Mucosa of gallbladder (tissue), 1 donor: ENCODE measurements at places on chromosomes 13 and 19. TPM values are rescaled to one million over a fixed set of nuclear protein-coding genes. Genes with fewer than 3 reads are reported as not detected.

SPINT2 gene
- total RNA-seq: 567 TPM

UNC13A gene
- 0.78 TPM for total RNA-seq

KCNJ14 gene
- total RNA-seq: 1.0 TPM

PTGIR gene
- 1.7 TPM for total RNA-seq

GAPDHS gene
- total RNA-seq: not detected

SBK2 gene
- not detected for total RNA-seq

DCT gene
- 0.55 TPM for total RNA-seq

SIGLECL1 gene
- total RNA-seq: not detected

DNA sequence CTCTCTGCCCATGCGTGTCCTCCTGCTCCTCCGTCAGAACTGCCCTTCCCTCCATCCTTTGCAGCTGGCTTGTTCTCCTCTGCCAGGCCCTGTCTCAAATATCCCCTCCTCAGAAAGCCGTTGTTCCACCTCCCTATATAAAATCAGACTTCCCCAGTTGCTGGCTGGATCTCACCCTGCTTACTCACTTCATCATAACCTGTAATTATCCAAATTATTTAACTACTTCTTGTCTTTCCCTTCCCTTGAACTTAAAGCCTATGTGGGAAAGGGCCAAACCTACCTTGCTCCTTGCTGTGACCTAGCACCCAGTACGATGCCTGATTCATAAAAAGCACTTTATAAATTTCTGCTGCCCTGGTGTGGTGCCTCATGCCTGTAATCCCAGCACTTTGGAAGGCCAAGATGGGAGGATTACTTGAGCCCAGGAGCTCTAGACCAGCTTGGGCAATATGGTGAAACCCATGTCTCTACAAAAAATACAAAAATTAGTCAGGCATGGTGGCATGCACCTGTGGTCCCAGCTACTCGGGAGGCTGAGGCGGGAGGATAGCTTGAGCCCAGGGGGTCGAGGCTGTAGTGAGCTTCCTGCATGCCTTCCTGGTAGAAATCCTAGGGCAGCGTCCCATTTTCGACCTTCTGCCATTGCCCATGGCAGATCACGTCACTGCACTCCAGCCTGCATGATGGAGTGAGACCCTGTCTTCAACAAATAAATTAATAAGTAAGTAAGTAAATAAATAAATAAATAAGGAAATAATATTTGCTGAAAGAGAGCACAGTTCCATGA, 39.5 kb upstream of the ZNF536 start:
- no peak for DNase-seq

DNA sequence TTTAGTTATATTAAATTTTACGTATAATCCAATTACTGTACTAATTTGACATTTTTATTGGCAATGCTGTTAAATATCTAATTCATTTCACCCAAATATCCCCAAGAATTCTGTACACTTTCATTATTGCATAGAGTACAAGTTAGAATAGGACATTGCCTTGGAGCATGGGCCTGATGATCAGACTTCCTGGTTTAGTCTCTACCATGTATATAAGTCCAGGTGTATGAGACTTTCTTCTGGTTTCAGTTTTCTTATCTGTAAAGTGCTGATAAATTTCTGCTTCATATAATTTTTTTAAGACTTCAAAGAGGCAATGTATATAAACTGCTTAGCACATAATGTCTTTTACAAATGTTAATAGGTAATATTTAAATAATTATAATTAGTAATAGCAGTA, 179.4 kb downstream of the KLF12 start:
- no peak for DNase-seq

DNA sequence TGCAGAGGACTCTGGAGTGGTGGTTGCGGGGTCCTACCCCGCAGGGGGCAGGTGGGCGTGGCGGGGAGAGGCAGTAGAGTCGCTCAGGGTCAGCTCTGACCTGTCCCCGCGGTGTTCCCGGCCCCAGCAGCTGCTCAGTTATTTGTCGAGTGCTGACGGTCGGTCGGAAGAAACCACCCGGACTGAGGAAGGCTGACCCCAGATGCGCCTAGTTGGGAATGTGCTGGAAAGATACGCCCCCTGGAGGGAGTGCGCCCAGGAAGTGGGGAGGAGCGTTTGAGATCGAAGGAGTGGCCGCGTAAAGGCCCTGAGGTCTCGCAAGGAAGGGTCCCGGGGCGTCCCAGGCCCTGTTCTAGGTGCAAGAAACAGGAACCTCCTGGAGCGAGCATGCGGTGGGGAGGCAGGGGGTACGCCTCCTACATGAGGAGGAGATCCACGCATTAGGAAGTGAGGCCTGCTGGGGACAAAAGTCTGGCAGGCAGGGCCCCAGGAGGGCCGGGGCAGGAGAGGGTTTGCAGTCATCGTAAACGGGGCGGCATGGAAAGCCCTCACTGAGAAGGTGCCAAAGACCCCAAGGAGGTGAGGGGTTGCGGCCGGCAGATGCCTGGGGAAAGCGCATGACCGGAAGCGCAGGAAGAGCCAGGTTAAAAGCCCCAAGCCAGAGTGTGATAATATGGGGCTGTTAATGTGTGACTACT, 9.2 kb downstream of the CCDC8 start:
- peak; percentile 64 for DNase-seq

DNA sequence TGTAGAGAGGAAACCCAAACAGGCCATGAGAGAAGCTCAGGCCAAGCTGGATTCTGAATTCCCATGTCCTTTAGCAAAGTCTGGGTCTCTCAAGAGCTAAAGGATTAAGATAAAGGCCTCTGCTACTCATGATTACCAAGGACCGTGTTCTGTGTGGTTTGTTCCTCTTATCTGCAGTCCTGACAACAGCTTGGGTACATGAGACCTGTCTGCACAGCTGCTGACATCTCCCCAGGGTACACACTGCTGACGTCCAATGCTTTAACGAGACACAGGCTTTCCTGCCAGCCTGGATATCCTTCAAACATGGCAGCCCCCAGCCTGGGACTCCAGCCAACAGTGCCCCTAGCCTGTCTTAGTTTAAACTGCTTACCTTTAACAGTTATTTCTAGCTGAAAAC, 211.0 kb downstream of the SLC7A1 start:
- no peak for DNase-seq

DNA sequence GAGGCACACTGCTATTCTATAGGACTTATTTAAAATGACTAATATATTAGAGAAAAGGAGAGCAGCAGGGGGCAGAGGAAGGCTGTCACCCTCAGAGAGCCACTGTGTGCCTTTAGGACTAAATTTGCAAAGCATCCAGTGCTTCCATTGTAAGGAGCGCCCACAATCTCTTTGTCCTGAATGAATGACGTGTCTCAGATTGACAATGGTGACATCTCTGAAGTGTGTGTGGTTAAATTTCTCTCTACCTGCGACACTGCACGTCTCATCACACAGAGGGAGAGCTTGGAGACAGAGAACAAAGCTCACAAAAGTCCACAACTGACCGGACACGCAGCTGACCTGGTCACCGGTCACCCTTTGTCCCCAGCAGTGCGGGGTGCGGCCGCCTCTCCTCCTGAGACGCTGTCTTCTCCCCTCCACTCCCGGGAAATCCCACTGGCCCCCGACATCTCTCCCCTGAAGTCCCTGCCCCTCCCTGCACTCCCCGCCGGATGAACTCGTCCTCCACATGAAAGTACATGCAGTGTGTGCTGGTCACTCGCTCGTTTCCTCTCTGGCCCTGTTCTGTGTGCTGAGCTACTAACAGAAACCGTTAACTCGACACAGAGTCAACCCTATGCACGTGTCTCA, 107.2 kb downstream of the RAB20 start:
- no peak for DNase-seq

DNA sequence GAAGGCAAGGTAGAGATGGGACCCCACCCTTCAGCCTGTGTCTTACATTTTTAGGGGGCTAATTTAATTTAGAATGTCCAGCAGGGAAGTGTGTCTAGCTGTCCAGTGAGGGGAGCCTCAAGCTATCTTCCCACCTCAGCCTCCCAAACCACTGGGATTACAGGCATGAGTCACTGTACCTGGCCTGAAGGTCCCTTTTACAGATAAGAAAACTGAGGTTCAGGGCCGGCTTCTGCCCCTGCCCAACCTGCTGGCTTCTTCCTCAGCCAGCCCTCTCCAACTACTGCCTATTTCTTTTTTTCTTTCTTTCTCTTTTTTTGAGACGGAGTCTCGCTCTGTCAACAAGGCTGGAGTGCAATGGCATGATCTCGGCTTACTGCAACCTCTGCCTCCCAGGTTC, 19.4 kb upstream of the HOMER3 start:
- no peak for DNase-seq

GRCh38 chr13:70923863-70924752, 815.9 kb upstream of the KLHL1 start:
- no peak for DNase-seq

DNA sequence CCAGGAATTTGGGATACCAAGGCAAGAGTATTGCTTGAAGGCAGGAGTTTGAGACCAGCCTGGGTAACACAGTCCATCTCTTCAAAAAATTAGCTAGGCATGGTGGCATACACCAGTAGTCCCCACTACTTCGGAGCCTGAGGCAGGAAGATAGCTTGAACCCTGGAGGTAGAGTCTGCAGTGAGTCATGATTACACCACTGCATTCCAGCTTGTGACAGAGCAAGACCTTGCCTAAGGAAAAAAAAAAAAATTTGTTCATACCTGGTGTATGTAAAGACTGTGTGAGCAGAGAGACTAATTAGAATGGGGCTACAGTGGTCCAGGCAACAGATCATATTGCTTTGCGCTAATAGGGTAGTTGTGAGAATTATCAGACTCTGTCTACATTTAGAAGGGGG, 778.3 kb upstream of the PCDH20 start:
- DNase-seq: no peak

GRCh38 chr13:111114362-111115060, 599 bp upstream of the ARHGEF7 start:
- DNase-seq: peak; percentile 26

GRCh38 chr19:3359919-3360420, 6.4 kb upstream of the NFIC start:
- DNase-seq: no peak

DNA sequence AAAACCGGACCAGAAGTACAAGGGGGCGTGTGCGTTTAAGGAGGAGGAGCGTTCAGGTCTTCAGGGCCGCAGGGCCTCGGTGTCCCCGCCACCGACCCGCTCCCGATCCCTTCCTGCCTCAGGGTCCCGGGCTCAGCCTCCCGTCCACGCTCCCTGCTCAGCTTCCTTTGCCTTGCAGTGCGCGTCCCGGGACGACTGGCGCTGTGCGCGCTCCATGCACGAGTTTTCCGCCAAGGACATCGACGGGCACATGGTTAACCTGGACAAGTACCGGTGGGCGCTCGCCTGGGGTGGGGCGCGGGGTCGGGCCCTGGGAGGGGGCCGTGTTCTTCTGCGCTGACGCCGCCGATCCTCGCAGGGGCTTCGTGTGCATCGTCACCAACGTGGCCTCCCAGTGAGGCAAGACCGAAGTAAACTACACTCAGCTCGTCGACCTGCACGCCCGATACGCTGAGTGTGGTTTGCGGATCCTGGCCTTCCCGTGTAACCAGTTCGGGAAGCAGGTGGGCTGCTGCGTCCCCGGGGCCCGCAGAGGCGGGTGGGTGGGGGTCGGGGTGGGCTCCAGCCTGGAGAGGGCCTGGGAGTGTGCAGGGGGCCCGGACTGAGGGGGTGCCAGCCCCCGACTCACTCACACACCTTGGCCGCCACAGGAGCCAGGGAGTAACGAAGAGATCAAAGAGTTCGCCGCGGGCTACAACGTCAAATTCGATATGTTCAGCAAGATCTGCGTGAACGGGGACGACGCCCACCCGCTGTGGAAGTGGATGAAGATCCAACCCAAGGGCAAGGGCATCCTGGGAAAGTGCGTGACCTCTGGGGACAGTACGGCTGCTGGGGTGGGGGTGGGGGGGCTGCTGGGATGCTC, 1.4 kb downstream of the GPX4 start:
- no peak for DNase-seq

GRCh38 chr13:38888309-38888708, 102.3 kb downstream of the STOML3 start:
- no peak for DNase-seq

GRCh38 chr13:76936763-76937162, 11.5 kb upstream of the ACOD1 start:
- DNase-seq: no peak

DNA sequence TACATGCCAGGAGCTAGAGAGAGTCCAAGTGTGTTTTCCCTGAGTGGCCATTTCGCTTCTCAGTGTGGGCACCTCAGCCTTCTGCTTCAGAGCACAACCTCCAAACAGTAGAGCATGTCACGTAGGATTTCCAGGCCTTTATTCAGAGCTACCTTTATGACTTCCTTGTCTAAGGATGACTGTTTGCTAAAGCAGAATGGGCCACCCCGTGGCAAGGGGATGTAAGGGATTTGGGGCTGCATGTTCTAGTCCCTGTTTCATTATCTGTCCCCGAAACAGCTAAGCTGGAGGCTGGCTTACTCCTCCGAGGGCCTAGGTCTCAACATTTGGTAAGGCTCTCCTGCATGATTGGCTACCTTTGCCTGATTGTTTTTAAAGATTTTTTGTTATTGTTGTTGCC, 6.0 kb downstream of the RNASEH2B start:
- no peak for DNase-seq

- no peak for DNase-seq
These were observed 47.9 kb upstream of the SIAH3 start for GRCh38 chr13:45899406-45899805.

- DNase-seq: no peak
These were observed 36.2 kb downstream of the SLAIN1 start for GRCh38 chr13:77733674-77734073.

DNA sequence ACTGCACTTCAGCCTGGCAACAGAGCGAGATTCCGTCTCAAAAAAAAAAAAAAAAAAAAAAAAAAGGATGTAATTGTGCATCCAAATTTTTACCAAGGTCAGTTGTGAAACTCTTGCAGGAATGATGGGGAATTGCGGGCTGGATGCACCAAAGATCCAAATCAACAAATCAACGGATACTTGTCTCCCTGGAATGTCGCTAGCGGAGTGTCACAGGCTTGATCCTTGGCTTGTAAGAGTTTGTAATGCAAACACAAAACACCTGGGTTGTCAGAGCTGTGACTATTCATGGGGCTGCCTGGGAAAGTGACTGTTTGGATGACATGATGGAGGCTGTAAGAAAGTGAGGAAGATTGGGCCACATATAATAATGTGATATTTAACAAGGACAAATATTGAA, 4.2 kb downstream of the KANK3 start:
- DNase-seq: no peak

DNA sequence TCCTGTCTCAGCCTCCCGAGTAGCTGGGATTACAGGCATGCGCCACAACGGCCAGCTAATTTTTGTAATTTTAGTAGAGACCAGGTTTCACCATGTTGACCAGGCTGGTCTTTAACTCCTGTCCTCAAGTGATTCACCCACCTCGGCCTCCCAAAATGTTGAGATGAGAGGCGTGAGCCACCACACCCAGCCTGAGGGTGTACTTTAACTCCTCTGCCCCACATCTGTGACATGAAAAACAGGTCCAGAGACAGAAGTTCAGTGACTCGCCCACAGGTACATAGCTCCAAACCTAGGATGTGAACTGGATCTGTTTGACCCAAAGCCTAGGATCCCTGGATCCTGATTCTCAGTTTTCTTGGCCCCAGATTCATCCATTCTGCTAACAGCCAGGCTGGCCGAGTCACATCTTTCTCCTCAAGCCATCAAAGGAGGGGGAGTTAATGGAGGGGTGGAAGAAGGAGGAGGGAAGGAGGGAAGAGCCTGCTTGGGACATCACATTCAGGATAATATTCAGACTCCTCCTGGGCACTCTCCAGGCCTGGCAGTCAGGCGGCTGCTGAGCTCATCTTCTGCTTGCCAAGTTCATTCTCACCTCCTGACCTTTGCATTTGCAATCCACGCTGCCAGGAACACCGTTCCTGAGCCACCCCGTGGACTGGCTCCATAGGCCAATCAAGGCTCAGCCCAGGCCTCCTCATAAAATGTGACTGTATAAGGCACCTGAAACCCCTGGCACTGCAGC, 3.1 kb downstream of the SPC24 start:
- peak; percentile 87 for DNase-seq
